ENCODE measurements at places on chromosomes 5 and 9.

- peak; percentile 78 for DNase-seq
Measured at GRCh38 chr5:59380350-59380951, 513.1 kb downstream of the PDE4D start.

- DNase-seq = peak; percentile 89
Measured at GRCh38 chr9:71812385-71812784, 44.1 kb upstream of the CEMIP2 start.

DNA sequence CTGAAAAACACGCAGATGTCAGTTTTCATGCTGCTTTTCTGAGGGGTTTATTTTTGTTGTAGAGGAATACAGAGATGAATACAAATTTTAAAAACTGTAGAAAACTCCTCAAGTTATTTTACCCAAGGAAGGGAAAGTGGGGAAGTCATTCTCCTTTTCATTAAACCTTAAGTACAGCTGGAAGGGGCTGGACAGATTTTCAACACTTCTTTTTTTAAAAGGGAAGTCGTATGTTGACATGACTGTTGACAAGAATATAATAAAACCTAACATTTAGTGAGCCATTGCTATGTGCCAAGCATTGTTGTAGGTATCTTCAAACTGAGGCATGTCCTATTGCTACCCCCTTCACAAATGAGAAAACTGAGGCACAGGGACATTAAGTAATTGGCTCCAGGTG lies 235.7 kb upstream of the ELL2 start:
- no peak for DNase-seq

DNA sequence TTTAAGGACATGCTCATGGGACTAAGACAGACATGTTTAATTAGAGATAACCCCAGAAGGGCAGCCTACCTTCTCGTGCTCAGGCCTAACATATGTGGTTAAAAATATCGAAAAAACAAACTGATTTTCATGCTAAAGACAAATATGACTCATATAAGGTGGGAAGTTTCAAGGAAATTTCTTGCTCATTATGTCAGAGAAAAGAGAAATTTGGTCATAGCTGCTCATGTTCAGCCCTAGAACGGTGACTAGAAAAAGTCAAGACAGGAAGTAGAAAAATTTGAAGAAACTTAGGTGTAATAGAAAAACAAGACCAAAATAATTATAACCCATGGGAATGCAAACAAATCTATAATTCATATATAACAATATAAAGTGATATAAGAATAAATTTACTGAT lies 120.6 kb downstream of the PRDM9 start:
- DNase-seq = no peak

DNA sequence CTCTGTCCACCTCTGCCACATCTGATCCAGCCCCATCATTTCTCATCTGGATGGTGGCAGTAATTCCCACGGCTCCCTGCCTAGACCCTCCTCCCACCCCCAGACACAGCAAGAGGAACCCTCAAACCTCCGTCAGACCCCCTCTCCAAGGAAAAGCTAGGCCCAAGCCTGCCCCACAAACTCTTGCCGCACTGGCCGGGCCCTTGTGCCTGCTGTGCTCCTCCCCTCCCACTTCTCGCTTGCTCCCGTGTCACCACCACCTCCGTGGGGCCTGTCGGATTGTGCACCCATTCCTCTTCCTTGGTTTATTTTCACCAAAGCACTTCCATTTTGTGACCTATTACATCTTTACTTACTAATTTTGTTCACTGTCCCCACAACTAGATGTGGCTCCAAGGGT lies 14.2 kb downstream of the BARX1 start:
- no peak for DNase-seq

- no peak for DNase-seq
Measured at GRCh38 chr9:16031486-16031885, 478.6 kb downstream of the CCDC171 start.

DNA sequence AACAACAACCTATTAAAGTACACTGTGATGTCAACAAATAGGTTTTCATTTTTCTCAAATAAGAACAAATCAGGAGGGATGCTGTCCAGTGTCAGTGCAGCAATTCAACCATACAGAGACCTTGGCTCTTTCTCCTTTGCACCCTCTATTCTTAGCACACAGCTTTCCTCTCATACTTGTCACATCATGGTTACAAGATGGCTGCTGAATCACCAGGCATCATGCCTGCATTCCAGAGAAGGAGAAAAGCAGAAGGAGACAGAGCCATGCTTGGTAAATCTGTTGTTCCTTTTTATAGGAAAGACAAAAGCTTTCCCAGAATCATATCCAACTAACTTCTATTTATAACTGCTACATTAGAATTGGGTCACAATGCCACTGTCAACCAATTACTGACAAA lies 124.7 kb upstream of the VLDLR start:
- no peak for DNase-seq

GRCh38 chr5:124245276-124245675 lies 501.2 kb downstream of the ZNF608 start:
- DNase-seq = no peak

DNA sequence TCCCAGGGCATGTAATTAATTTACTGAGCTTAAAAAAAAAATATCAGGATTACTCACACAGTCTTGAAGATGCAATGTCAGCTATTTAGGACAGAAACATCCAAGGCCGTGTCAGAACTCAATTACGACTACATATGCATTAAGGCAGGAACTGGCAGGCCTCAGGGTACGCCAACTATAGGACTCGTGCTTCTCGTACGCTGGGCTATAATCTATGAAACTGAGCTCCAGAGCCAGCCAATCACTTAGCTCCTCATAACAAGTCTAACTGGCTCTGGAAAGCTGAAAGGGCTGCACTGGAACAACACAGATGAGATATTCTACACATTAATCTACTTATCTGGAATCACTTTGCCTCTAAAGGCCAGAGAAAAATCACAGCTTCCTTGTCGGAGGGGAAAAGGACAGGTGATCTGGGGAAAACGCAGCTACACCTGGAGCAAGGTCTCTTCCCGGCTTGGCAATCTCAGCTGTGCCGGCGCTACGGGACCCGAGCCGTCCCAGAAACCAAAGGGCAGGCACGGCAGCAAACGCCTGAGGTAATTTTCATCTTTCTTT lies 212.0 kb downstream of the DEPDC1B start:
- DNase-seq = no peak

GRCh38 chr9:15068261-15068660 lies 158.0 kb upstream of the FREM1 start:
- no peak for DNase-seq

DNA sequence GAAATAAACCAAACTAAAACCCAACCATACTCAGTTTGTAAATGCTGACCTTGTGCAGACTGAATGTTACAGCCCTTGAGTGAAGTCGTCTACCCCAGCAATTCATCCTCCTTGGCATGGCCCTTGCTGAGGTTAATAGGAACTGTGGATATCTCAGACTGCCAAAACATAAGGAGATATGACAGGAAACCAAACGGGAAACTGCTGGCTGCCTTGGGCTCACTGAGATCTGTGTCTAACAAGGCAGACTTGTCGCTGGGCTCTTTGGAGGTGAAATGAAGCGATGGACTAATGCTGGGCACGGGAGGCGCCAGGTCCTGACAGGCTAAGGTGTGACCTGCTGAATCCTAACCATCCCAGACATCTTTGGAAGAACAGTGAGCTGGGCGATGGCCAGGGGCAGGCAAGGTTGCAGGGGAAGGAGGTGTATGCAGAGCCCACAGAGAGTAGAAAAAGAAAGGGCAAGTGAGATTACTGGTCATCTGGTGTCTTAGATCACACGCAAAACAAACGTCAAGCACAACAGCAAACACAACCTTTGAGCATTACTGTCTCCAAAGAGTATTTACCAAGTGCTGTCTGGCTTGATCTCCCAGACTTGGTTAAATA lies 44.6 kb upstream of the ALDH1A1 start:
- no peak for DNase-seq

DNA sequence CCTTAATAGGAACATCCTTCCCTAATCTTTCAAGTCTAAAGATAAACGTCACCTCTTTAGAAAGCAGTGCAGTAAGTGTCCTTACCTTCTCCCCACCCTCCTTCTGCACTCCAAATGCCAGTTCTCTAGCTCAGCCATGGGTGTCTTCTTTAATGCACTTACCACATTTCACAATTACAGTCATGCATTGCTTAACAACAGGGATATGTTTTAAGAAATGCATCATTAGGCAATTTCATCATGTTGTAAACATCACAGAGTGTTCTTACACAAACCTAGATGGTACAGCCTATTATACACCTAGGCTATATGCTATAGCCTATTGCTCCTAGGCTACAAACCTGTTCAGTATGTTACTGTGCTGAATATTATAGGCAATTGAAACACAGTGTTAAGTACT lies 91.2 kb downstream of the RFX3 start:
- DNase-seq = no peak

- DNase-seq = no peak
Measured at GRCh38 chr9:75121914-75122558, 33.7 kb downstream of the OSTF1 start.

GRCh38 chr9:37182718-37183117 lies 62.3 kb downstream of the ZCCHC7 start:
- DNase-seq = no peak

- DNase-seq = no peak
Measured at GRCh38 chr5:31485376-31486207, 46.3 kb downstream of the DROSHA start.
